WTC11 (cell line): ENCODE measurements at places on chromosomes 1 and 21.
A peak's percentile ranks its signal among the peaks of the same experiment; 100 is the strongest.

DNA sequence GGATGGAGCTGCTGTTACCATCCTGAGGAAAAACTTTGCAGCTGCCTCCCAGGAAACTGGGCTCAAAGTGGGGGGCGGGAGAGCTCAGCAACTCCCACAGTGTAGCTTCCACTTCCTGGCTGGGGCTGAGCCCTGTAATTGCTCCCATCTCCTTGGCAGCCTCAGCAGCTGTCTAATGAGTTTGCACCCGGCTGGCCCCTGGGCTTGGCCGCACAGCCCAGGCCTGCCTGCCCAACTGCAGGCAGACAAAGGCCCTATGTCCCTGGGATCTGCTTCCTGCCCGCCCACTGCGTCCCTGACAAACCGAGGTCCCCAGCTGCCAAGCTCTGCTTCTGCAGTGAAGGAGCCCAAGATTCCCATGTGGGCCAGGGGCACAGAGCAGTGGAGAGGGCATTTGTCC, 30.1 kb downstream of the EDN2 start:
- no peak for DNase-seq

GRCh38 chr1:111990026-111990877, 784 bp upstream of the KCND3 start:
- DNase-seq = peak; percentile 21

GRCh38 chr1:24309762-24310485, 9.2 kb upstream of the GRHL3 start:
- DNase-seq = no peak

DNA sequence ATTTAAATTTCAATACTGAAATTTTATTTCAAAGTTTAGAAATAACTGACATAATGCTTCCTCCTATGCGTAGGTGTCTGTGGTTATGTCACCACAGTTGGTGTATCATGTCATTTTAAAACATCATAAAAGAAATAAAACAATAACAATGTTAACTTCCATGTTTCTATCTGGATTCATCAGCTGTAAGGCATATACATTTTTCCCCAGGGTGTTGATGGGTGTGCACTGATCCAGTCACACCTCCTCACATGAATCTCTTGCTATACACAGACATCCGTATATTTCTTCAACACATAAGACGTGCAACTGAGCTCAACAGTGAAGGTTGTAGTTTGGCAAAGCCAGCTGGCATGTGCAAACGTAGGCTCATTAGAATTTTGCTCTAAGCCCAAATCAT, 6.2 kb downstream of the KCNA3 start:
- DNase-seq = no peak

DNA sequence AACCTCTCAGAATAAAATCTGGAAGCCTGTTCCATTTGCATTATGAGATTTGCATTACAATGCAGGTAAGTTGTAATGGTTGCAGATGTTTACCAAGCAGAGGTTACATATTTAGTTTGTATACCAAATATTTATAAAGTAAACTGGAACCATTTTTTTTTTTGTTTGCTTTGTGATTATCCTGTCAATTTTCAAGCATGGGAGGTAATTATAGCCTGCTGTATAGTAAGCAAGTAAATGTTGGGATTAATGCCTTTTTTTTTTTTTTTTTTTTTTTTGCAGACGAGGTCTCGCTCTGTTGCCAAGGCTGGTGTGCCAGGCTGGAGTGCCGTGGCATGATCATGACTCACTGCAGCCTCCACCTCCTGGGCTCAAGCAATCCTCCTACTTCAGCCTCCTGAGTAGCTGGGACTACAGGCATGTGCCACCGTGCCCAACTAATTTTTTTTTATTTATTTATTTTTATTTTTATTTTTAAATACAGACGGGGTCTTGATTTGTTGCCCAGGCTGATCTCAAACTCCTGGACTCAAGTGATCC, 21.0 kb downstream of the NFYC start:
- no peak for DNase-seq

DNA sequence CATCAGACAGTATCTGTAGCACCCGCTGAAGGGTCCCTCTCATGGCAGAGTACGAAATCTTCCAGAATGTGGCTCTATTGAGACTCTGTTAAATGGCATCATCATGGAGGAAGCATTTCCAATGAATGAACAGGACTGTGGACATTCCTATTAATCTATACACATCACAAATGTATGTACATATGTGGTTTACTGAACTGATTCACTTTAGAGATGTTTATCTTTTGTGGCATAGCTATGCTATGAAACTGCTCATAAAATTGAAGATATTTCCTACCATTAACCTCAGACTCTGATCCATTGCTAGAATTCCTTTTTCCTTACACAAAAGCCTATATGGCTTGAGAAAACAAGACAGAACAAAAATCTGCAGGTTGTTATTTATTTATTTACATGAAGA, 259.6 kb upstream of the RRP15 start:
- DNase-seq = no peak

DNA sequence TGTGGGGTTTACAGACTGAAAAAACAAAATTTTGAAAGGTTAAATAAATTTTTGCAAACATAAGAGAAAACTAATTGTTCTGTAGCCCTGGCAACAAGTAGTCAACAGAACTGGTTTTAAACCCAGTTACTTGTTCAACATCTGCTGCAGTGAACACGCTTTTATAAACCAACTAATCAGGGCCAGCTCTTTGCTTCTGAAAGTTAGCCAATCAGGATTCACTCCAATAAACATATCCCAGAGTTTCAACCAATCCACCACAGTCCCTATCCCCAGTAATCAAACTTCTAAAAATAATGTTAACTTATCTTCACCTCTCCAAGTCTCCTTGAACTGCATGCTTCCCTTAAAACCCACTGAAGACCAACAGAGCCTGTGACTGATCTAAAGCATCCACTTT, 306.6 kb downstream of the CTH start:
- DNase-seq = no peak

DNA sequence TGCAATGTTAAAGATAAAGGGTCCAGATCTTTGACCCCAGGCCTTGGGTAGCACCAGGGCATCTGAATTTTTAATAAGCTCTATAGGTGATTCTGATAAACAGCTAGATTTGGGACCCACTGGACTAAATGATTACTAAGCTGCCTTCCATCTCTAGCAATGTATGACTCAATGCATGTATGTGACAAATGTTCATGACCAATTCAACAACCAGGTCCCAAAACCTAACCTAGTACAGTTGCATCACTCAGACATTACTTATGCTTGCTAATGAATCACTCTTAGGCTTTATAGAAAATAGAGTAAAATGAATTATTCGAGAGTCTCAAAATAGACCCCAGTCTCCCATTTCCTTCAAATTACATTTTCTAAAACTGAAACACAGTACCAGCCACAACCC, 35.5 kb downstream of the RCAN1 start:
- DNase-seq = no peak

- peak; percentile 90 for DNase-seq
Observed at GRCh38 chr21:34510148-34511142, 1.6 kb downstream of the KCNE1 start.

GRCh38 chr1:51760872-51761271, 117.7 kb downstream of the NRDC start:
- no peak for DNase-seq

GRCh38 chr1:171455967-171456366, 29.4 kb upstream of the PRRC2C start:
- DNase-seq = no peak

- no peak for DNase-seq
Observed at GRCh38 chr1:60989749-60990713, 92.3 kb upstream of the NFIA start.

DNA sequence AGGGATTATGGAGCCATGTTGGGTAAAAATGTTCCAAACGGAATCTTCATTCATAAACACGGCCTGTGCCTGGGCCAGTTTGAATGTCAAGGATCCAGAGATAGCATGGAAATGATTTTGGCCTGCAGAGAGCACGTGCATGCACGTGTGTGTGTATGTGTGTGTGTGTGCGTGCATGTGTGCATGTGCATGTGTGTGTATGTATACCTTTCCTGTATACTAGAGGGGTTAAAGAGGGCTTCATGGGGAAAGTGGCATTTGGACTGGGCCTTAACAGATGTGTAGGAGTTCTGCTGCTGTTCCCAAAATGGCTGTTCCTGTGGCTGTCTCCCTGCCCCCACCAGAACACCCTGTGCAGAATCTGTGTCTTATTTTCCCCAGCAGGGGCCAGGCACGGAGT, 21.7 kb downstream of the TTC39A start:
- no peak for DNase-seq
